AML-193 (cell line): ENCODE measurements at places on chromosomes 3 and 15.

- no peak for DNase-seq
Observed at GRCh38 chr15:47888385-47889100, 171.2 kb downstream of the SEMA6D start.

DNA sequence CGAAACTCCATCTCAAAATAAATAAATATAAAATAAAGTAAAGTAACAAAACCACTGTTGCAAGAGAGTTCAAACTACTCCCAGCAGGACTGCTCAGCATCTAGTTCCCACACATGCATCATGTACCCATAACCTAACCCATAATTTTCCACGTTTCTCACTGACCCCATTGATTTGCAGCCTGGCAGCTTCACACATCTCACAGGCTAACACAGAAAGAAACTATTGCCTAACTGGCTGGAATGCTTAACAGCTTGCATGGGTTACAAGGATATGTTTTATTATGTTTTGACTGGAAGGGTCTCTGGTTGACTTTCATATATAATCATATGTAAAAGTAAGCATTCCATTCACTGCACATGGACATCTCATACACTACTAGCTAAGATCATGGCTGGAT lies 55.6 kb upstream of the TBC1D23 start:
- no peak for DNase-seq

GRCh38 chr15:101288905-101289513 lies 6.0 kb downstream of the SNRPA1 start:
- DNase-seq = peak; percentile 69

DNA sequence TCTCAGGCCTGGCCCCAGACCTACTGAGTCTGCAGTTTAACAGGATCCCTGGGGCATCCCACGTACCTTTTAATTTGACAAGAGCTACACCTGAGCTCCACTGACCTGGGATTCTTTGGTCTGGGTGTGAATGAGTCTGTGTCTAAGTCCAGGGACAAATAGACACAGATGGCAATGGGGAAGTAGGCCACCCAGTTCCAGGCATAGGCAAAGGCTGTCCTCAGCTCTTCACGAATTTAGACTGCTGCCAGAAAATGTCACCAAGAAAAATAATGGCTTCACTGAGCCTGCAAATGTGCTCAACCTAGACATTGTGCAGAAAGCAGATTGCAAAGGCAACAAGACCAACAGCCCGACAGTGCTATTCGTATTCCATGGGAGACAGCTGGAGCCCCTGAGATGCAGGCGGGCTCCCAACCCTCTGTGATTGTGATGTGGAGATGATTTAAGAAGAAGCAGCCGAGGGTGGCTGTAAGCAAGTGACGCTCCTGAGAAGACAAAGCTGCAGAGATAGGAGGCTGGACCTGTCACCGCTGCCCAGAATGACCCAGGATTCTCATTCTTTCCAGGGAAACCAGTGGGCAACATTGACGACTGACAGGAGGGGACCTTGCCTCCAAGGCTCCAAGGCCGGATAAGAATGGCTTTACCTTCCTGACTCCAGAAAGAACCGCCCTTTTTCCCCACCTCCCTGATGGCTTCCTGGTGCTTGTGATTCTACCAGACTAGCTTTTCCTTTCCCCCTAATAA lies 39.8 kb upstream of the IREB2 start:
- DNase-seq = no peak

DNA sequence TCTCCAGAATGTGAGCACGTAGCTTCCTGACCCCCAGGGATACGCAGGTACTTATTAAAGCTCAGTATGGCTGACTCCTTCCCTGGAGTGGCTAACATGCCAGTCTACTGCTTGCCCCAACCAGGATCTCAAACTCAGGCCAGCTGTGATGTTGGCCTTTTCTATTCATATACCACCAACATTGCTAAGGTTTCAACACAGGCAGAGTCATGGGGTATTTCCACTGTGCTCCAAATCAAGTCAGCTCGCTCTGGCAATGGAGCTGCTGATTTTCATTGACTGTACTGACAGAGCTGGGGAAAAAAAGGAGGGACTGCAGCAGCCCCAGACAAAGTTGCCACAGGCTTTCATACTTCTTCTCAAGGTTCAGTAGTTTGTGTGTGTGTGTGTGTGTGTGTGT lies 87.0 kb downstream of the CFAP20DC start:
- DNase-seq = no peak

DNA sequence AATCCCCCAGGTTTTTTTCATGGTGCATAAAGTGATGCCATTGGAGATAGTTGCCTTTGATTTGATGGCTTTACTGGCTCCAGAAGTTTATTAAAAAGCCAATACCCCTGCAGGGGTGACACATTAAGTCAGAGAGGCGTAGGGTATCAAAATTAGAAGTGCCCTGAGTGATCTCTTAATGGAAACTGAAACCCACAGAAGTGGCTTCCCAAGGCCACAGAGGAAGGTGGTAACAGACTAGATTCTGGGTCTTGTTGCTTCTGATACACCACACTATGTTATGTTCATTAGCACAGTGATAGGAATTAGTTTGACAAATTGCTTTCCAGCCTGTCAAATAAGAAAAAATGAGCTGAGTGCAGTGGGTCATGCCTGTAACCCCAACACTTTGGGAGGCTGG lies 112.3 kb downstream of the IQCH start:
- DNase-seq = no peak

DNA sequence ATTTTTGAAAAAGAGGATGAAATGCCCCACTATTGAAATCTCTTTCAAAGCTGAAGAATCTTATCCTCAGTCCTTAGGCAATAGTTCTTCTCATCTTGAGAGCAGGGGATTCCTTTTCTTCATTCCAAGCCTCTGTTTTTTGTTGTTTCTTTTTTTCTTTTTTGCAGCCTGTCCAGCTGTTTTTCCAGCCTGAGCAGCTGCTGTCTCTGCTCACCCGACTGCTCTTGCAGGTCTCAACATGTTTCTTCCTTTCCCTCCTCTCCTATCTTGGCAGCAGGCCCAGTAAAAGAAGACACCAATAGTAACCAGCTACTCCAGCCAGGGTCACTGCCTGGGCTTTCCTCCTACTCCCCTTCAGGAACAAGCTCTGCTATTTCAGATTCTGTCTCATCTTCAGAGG lies 23.8 kb downstream of the MEX3B start:
- no peak for DNase-seq

DNA sequence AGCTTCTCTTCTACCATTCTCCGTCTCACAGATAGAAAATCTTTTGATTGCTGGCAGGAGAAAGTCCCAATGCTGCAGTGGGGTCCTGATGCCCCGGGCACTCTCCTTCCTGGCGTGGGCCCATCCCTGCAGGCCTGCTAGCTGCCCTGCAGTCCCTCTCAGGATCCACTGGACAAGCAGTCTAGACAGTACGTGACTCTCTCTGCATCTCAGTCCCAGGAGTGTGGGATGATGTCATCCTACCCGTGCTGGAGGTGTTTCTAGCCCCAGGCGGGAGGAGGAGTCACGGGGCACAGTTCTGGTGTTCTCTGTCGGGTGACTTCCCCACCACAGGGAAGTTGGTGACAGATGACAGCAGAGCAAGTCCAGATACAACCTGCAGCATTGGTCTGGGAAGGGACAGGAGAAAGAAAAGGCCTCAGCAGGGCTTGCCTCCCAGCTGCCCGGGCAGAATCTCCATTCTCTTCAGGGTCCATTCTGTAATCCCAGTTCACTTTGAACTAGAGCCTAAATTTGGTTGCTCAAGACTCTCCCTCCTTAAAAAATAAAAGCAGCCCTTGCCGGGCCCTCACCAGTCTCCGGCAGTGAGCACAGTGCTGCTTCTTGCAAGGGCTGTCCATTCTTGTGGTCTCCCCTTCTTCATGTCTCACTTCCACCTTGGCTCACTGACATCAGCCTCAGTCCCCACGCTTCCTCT lies 30.6 kb downstream of the SLC28A1 start:
- DNase-seq = peak; percentile 5
